ENCODE measurements at places on chromosomes 6 and 20.

DNA sequence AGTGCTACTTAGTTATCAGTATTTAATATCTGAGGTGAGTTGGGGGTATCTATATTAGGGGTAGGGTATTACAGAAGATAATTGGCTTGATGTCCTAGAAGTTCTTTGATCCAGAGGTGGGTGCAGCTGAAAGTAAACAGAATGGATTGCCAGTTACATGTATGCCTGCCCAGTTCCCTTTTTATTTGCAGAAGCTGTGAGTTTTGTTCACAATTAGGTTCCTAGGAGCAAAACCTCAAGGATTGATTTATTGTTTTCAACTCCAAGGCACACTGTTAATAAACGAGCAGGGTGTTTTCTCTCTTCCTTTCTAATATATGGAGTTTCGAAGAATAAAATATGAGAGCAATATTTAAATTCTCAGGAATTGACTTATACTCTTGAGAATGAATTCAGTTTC, 129.0 kb downstream of the SULF2 start:
- no peak for DNase-seq

- DNase-seq, result no peak
Observed at GRCh38 chr6:166237617-166238016, 70.0 kb upstream of the TBXT start.

DNA sequence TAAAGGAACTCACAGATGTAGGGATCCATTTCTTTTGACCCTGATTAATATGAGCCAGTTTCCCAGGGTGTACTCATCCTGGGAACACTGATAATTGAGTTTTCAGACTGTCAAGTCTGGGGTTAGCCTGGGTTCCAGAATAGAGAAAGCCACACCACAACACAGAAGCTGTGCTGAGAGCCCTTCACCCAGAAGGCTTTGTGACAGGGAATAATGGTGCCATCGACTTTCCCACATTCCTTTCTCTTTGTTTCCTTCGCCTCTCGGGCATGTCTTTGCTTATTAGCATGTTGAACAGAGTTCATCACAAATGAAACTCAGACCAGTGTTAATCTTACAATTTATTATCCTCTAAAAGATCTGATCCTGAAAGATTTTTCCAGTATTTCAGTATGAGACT, 95.0 kb downstream of the TCP11 start:
- no peak for DNase-seq

DNA sequence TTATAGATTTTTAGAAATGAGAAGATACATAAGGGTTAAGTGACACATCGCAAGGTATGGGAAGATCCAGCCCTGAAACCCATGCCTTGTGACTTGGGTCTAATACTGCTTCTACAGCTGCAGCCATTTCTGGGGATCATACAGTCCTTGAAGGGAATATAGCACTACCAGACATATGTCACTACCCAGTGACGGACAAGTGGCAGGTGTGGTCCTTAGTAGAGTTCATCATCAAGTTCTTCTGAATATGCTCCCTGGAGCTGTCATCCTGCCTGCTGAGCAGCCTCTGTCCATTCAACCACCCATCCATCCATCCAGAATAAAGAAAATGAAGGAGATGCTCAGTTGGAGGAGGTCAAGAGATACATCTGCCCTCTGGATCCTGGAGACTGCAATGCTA, 118.6 kb upstream of the ASF1A start:
- no peak for DNase-seq

DNA sequence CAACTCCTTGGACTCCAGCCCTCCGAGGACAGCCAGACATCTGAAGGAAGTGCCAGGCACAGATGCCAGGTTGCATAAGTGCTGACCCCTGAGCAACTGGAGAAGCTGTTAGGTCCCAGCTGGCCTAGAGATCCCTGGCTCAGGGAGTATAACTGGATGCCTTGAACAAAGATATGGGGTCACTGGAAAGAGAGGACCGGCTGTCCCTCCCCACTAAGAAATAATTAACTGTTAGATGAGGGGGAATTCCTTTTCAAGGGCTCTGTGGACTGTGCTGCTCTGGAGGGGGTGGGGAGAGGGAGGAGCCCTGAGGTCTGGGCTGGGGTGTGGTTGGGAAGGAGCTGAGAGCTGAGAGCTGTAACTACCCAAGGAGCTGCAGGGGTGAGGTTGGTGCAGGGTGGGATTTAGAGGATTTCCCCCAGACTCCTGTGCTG, 39.6 kb downstream of the HLA-F start:
- DNase-seq, result no peak

- no peak for DNase-seq
Observed at GRCh38 chr20:17137692-17138091, 89.1 kb upstream of the PCSK2 start.
